Amniotic epithelial cell (primary cell): ENCODE measurements at places on chromosomes 4 and X.

DNA sequence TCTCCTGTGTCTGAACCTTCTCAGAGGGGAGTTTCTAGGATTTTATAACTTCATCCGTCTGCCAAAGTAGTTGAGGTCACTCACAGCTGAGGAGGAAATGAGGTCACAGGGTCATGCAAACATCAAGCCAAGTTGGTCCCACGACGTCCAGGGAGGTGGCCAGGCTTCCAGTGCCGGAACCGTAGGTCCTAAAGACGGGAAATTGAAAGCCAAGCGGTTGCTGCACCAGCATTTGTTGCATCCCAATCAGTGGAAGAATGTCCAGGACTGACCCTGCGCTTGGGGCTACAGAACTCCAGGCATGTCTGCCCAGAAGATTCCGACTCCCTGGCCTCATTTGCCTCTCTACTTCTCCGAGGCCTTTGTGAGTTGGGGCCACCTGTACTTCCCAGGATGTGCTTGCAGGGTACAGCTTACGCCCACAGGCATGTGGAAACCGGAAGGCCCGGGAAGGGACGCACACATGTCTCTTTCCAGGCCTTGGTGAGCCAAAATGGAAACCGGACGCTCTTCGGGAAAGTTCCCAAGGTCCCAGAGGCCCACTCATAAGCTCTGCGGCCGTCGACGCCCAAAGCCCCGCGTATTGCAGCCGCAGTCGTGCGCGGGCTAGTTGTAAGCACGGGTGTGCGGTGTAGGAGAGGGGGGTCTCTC, 9.3 kb downstream of the PRDM8 start:
- no peak for DNase-seq

DNA sequence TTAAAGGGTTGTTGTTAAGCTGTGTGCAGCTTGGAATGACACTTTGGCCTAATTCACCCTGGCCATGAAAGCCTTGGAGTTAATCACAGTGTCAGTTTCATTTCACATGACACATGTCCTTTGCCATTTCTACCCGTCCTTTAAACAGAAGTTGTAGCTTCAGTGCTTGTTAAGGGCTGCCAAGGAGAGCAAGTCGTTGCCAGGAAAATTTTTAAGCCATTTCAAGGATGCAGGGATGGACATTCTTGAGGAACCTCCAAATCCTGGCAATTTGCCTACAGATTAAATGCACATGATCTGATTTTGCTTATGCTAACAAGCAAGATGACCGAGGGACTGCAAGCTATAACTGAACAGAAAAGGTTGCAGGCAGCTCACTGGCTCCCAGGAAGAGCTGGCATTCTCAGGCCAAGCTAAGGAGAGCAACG, 40.5 kb downstream of the SETD7 start:
- DNase-seq: no peak

GRCh38 chr4:19657856-19658255, 593.8 kb upstream of the SLIT2 start:
- DNase-seq: peak; percentile 57

DNA sequence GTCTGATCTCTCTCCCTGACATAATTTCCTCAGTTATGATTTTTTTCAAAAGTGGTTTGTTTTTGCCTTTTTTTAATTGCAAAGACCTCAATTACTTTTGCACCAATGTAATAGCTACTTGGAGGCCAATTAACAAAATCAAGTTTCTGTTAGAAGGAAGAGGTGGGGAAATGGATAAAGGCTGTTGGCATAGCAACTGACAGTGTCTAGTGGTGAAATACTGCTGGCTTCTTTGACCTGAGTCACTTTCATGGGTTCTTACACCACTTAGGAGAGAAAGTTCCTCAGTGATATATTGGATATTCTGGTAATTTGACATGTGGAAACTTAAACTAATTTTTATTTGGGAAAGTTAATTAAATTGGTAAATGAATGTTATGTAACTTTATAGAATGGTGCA, 26.5 kb upstream of the ATP8A1 start:
- DNase-seq: no peak

DNA sequence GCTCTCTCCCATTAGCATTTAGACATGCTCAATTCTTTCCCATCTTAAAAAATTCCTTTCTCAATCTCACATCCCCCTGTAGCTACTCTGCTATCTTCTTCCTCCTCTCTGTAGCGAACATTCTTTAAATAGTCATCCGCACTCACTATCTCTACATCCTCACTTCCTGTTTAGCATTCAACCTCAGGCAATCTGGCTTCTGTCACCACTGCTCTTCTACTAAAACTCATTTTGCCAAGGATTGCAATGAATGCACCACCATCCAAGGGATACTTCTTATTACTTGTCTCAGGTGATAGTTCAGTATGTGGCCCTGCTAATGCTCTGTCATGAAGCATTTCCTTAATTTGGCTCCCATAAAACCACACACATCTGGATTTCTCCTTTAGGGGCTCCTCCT, 10.9 kb upstream of the TET2 start:
- peak; percentile 76 for DNase-seq

DNA sequence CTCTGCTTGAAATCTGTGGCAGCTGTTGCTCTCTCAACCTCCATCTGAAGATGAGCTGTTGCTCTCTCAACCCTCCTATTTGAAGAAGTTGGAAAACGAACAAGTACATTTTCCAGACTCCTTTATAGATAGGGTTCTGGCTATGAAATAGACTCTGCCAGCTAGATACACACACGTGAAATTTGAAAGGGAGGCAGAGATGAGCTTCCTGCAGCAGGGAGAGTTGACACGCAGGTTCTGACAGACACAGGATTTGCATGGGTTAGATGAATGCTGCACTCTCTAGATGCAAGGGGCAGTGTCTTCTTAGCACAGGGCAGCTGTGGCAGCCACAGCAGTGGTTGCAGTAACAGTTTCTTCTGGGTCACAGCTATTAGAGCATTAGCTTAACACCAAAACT, 8.0 kb upstream of the PYURF start:
- no peak for DNase-seq

DNA sequence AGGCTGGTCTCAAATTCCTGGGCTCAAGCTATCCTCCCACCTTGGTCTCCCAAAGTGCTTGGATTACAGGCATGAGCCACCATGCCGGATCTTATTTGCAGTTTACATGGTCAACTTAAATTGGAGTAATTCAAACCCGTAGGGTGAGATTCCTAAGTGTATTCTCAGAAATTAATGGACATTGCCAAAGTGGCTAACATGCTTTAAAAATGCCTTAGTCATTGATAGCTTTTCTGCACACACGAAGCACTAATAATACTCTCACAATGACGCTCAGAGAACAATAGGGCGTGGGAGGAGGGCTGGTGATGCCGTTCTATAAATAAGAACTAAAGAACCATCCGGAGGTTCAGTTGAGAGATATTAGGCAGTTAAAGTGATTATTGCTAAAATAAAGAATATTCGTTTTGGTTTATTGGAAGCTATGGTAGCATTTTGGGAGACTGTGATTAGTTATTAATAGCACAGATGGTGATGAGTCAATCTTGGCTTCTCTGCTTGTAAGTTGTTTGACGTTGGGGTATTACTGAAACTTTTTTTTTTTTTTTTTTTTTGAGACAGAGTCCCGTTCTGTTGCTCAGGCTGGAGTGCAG, 79.1 kb downstream of the TRAPPC11 start:
- DNase-seq: no peak

DNA sequence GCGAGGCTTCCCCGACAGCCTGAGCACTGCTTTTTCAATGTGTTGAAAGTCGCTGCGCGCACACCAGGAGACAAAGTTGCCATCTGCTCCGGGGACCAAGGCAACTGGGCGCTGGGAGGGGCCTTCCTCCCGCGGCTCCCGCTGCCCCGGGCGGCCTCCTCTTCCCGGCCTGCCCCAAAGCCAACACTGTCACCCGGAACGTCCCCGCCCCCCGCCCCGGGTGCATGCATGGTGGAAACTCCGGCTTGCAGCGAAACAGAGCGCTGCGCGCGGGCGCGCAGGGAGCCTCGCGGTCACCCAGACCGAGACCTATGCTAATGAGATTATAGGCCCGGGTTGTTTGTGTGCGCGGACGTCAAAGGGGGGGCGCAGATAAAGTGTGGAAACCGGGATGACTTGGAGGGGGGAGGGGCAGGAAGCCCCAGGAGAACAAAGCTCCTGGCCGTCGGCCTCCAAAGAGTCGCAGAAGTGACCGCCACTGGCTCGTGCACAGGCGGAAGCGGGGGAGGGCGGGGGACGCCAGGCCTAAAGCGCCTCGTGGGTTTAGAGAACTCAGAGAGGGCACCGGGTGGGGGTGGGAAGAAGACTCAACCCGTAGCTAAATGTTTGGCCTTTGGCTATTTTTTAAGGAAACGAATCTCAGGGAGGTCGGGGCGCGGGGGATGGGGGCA, 88.8 kb downstream of the BCOR start:
- DNase-seq: no peak

DNA sequence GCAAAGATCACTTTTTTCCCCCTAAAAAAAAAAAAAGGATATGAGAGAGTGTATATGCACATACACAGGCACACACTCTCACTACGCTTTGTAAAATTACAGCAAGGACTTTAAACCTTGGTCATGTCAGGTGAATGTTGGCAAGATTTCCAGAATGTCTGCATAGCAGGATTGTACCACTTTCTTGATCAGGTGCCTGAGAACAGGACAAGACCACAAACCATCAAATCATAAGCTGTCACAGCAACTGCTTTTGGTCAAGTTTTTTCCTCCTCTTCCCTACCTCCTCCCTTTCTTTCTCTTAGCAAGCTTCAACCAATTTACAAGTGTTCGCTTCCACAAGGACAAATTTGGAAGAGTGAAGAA, 15.3 kb downstream of the PPARGC1A start:
- no peak for DNase-seq

GRCh38 chr4:152776352-152776751, 3.2 kb downstream of the TIGD4 start:
- peak; percentile 92 for DNase-seq

DNA sequence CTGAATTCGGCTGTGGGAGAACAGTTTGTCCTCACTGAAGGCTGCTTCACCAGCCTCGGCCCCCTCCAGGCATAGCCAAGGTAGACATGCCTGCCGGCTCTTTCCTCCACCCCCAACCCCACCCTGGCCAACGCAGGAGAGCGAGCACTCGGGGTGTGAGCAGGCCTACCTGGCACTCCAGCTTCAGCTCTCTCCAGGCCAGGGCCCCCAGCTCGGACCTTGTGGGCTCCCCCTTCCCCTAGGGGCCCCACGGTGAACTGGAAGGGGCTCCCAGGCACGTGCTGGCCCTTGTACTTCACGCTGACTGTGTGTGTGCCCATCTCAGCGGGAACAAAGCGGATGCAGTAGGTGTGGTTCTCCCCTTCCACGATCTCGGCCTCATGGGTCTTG, 22.4 kb downstream of the FLNA start:
- no peak for DNase-seq

GRCh38 chr4:52197306-52197705, 146.2 kb downstream of the SPATA18 start:
- DNase-seq: no peak

GRCh38 chr4:40193016-40193571, 3.7 kb upstream of the RHOH start:
- no peak for DNase-seq

- no peak for DNase-seq
Measured at GRCh38 chr4:155430895-155431795, 54.4 kb upstream of the MAP9 start.

- peak; percentile 43 for DNase-seq
Measured at GRCh38 chr4:8427761-8428287, 12.7 kb downstream of the ACOX3 start.

GRCh38 chrX:1941321-1941720, 326.5 kb downstream of the ASMT start:
- DNase-seq: no peak

DNA sequence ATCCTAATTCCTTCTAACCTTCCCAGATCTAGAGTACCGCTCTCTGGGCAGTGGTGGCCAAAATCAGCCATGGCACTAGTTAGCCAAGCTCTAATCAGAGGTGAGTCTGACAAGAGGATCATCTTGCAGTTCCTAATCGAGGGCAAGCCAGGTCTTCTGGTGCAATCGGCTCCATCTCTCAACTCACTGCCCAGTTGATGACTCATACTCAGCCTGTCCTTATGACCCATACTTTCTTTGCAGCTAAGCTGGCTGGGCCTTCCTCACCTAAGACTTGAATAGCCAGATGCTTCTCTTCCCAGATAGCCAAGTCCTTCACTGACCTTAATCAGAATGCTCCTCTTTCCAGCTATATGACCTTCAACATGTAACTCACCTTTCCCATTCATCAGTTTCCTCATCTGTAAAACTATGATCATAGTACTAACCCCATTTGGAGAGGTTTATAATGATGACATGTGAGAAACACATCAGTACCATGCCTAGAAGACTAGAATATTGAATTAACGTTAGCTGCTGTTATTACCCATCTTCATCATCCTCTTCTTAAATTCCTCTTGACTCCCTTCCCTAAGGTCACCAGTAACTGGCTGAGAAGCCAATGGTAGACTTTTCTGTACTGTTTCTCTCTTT, 57.1 kb downstream of the RELL1 start:
- DNase-seq: peak; percentile 96

- no peak for DNase-seq
Measured at GRCh38 chr4:189600718-189601435, 339.8 kb upstream of the FRG1 start.

DNA sequence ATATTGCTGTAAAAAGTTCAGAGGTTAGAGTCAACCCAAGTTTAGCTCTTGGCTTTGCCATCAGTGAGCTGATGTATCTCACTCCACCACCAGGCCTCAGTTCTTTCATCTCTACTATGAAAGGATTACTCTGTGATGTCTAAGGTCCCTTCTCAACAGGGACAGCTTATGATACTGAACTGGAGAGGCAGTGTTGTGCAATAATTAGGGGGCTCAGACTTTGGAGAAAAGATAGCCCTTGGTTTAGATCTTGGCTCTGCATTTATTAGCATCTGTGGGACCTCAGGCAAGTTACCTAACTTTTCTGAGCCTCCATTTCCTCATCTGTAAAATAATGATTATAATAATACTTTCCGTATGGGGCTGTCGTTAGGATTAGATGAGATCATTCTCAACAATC, 89.0 kb downstream of the COL4A6 start:
- no peak for DNase-seq

DNA sequence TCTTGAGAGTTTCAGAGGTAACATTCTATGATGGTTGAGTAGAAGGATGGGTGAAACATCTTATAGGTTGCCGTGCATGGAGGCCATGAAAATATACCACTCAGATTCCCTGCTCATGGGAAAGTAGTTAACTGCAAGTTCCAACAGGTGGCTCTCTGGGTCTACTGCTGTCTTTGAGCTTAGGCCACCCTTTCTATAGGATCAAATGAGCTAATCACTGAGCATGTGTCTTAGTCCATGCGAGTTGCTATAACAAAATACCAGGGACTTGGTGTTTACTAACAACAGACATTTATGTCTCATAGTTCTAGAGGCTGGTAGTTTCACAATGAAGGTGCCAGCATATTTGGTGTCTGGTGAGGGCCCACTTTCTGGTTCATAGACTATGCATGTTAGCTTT, 144.8 kb upstream of the UNC5C start:
- DNase-seq: peak; percentile 49

DNA sequence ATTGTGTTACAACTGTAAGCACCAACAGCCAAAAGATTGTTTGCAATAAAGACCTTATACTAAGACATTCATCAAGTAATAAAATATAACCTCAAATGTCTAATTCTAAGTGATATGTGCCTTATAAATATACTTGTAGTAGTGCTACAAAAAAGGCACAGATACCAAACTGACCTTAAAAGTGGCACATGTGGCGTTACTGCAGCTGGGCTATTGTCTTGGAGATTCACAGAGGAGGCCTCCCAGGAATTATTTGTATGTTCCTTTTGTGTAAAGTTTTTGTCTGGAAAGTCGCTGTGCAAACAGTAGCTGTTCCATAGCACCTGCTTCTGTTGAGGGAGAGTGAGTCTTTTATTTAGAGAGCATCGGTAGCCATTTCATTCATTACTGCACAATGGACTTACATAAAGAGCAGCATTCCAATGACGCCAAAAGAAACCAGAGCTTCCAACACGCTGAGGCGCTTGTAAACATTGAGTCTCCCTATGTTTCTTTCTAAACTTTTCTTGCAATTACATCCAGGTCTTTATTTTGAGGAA, 143.7 kb downstream of the RPA4 start:
- DNase-seq: peak; percentile 7
